ENCODE measurements at places on chromosomes 3 and 15. TPM values are rescaled to one million over a fixed set of nuclear protein-coding genes. Genes with fewer than 3 reads are reported as not detected.

DNA sequence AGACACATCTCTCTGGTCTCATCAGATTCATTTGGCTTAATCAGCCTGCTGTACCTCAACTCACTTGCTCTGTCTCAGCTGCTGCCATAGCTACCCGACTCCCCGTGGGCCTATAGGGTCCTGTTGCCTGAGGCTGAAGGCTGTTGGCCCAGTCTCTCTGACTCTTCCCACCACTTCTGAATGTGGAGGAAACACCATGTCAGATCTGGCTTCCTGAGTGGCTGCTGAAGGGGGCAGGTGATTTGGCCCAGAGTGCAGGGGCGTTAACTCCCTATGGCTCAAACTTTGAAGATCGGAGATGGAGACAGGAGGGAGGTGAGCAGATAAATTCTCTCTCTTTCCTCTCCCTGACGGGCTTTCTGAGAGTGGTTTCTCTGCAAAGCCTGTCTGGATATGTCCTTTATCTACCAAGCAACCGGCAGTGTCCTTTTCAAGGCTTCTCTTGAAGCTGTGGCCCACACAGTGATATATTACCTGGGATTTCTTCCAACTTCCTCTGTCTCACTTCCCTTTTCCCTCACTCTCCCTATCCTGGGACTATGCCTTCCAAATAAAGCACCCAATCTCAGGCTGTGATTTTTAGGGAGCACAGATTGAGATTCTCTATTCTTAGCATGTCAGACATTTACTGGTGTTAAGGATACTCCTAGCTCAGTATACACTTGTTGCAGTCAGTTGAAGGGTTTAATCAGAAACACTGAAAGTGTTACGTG is 334.9 kb upstream of the TBC1D5 start:
- no peak for DNase-seq

- no peak for DNase-seq
These were observed 46.7 kb upstream of the MYZAP start for GRCh38 chr15:57544848-57545480.

DNA sequence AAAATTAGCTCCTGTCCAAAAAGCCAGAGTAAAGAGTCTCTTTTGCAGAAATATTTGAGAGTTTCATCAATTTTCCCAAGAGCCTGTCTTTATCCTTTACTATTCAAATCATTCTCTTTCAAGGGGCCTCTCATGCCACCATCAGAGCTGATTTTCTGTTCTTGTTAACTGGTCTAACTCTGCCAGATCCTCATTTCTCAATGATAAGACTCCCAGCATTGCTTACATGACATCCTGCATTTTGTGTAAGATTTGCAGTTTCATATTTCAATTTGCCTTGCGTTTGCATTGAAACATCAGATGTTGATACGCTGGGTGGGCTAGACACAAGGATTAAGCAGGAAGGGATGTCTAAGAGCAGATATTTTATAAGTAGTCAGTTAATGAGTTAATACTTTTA is 228.7 kb downstream of the TBL1XR1 start:
- DNase-seq, result no peak

Gene UROC1
- not detected for total RNA-seq

Gene SCG5
- total RNA-seq, result 6.0 TPM

Measured in H7 (cell line).